ENCODE measurements at places on chromosomes 2 and 18.

- DNase-seq: no peak
These were observed 24.4 kb downstream of the EIF4E2 start for GRCh38 chr2:232574674-232575403.

DNA sequence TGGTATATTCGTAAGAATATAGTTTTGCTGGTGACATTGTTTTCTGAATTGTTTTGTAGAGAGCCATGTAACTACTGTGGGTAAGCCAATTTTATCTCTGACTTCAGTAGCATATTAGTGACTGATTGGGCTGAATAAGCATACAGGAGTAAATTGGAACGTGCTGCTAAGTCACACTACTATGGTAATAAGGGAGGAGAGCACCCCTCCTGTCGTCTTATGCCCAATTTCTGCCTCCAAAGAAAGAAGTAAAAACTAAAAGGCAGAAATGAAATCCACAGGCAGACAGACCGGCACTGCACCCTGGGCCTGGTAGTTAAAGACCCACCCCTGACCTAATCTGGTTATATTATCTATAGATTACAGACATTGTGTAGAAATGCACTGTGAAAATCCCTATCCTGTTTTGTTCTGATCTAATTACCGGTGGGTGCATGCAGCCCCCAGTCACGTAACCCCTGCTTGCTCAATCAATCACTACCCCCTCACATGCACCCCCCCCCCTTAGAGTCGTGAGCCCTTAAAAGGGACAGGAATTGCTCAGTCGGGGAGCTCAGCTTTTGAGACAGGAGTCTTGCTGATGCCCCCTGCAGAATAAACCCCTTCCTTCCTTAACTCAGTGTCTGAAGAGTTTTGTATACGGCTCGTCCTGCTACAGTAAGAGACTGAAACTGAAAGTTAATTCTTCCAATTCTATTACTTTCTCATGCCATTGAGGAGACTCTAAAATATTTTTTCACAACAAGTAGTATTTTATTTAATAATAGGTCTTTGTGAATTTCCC, 167.0 kb downstream of the ZNF804A start:
- DNase-seq: no peak

DNA sequence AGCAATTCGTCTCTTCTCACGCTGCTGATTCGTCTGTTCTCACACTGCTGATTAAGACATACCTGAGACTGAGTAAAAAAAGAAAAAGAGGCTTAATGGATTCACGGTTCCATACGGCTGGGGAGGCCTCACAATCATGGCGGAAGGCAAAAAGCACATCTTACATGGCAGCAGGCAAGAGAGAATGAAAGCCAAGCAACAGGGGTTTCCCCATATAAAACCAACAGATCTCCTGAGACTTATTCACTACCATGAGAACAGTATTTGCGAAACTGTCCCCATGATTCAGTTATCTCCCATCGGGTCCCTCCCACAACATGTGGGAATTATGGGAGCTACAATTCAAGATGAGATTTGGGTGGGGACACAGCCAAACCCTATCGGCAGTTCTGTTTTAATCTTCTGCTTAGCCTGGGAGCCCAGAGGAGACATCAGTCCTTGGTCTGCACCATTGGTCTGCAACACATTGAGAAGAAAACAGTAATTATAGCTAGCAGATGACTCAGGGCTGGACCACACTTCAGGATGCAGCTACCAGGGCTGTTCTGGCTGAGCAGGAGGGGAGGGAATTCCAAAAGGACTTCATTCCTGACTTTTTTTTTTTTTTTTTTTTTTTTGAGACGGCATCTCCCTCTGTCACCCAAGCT, 69.4 kb downstream of the CABLES1 start:
- DNase-seq: no peak

DNA sequence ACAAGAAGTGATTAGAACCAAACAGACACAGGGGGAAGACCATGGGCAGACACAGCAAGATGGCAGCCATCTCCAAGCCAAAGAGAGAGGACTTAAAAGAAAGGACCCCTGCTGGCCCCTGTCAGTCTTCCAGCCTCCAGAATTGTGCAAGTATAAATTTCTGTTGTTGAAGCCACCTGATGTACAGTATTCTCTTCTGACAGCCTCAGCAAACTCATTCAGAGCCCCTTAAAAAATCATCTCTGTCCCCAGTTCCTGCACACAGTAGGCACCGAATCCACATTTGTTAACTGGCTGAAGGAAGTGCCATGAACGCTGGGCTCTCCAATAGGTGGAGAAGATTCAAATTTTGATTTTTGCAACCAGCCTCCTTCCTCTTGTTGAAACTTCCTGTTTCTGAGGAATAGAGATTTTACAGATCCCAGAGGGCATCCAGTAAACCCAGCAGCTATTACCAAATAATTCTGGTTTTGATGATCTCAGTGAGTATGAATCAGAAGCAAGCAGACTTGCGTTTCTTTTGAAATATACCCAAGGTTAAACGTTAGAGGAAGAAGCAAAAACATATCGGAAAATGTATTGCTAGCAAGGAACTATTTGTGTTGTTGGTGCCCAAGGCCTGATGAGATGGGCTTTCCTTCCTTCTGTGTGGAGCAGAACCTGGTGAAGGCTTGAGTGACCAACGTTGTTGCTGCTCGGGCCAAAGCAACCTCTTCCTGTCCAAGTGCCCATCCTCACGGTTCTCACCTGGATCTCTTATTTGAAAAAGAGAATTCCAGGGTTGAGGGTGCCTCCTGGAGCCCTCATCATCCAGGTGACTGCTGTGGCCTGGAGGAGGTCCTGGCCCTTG, 47.7 kb upstream of the PLB1 start:
- DNase-seq: peak; percentile 19

GRCh38 chr2:44894058-44894457, 47.4 kb upstream of the SIX3 start:
- DNase-seq: no peak

DNA sequence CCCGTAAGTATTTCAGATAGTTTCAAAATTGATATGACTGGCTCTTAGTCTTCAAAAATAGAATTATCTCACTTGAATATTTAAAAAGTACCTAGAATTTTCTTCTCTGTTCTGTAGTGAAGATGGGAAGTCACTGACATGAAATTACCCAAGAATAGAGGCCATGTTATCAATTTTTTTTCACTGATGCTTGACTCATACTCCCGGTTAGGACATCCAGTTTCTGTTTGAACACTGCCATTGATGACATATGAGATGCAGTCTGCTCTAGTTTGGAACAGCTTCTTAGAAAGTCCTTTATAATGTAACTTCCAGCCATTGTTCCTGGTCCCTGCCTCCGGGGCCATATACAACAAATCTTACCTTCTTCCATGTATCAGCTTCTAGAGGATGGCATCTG, 26.0 kb downstream of the MAP3K20 start:
- DNase-seq: no peak

DNA sequence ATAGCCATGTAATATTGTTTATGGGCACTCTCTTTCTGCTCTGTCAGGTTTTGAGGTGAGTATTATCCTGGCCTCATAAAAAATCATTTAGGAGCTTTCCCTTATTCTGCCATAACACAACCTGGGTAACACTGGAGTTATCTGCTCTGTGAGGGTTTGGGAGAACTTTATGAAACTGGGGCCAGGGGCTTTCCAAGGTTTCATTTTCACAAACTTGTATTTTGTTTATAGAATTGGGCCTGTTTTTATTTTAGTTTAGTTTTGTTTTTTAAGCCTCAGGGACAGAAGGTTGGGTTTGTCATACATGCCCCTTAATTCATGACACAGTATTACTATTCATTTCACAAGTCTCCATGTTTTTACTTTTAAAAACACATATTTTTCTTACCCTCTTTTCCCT, 83.5 kb downstream of the IRS1 start:
- DNase-seq: no peak
